Activated gamma-delta T cell treated with anti-CD3 and anti-CD28 coated beads, Interleukin-2, amount 50 U/mL, for 16 hours (primary cell): ENCODE measurements at places on chromosomes 12 and 14.

GRCh38 chr14:75911883-75912282 lies 69.9 kb downstream of the TGFB3 start:
- DNase-seq, result no peak

DNA sequence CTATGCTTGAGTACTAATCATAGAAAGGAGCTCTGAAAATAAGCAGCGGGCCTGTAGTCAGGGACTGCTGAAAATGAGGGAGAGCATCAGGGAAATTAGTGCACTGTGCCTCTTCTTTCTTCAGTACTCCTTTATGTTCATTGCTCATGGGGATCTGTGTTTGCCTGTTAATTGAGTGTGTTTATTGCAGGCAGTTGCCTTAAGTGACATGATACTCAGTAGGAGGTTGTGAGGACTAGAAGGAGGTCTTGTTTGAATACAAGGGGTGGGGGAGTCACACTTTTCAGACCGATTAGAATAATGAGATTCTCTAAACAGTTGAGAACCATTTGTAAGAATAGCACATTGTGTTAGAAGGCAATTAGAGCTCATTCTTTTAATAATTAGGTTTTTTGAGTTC lies 102.6 kb upstream of the SLCO1C1 start:
- DNase-seq, result no peak

DNA sequence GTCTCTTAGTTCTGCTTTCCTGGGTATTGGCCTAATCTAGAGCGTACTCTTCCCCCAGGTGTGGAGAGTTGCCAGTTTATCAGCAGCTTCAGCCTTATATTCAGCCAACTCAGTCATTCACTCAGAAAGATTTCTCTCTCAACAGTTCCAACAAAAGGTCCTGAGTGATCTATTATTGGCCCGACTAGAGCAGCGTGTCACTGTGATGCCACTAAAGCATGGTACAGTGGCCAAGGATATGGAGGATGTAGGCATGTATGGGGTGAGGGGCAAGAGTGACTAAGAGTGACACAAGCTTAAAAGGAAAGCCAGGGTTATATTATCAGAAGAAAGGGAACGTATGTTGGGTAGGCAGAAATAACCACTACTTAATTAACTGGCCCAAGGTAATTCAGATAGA lies 4.8 kb downstream of the NOPCHAP1 start:
- no peak for DNase-seq

DNA sequence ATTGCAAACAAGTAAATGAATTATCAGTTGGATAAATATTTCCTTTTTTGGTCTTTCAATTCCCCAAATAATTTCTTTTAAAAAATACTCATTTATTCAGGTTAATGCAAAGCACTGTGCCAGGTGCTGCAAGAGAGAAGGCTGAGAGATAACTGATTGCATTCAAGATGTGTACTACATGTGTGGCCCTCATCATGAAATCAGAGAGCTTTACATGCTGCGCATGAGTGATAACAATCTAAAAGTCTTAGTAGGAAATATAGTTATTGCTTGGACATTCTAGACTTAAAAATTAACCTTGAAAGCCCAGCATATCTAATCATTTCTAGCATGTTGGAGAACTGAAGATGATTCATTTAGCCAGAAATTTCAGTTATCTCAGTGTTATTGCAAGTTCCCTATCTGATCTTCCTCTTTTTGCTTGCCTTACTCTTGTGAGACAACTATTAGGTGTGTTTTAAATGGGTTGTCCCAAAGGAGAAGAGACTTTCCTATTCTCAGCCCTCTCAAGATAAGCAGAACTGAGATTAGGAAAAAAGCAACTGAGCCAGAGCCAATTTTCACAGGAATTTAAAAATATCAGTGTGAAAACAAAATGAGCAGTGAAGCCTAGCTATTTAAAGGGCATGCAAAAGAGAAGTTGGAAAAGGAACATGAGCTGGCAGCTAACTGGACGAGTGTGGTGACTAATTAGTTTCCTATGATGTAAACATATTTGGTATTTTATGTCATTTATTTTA lies 60.9 kb downstream of the PLEKHA5 start:
- no peak for DNase-seq

GRCh38 chr14:81523016-81523415 lies 10.6 kb downstream of the SEL1L start:
- DNase-seq, result no peak

DNA sequence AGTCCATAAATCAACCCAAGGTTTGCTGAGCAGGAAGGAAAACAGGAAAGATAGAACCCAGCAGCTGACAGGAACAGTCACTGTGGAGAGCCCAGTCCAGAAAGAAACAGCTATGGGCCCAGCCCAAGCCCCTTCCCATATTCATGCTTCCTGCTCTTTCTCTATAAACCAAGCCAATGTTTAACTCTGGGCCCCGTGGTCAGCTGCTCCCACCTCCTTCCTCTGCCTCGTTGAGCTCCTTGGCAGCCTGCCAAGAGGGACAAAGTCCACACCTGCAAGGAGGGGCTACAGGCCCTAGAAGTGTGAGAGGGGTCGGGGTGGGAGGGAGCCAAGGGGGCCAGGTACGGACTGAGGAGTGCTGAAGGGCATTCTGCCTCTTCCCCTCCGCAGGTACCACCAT lies 10.0 kb downstream of the SLC6A13 start:
- no peak for DNase-seq

DNA sequence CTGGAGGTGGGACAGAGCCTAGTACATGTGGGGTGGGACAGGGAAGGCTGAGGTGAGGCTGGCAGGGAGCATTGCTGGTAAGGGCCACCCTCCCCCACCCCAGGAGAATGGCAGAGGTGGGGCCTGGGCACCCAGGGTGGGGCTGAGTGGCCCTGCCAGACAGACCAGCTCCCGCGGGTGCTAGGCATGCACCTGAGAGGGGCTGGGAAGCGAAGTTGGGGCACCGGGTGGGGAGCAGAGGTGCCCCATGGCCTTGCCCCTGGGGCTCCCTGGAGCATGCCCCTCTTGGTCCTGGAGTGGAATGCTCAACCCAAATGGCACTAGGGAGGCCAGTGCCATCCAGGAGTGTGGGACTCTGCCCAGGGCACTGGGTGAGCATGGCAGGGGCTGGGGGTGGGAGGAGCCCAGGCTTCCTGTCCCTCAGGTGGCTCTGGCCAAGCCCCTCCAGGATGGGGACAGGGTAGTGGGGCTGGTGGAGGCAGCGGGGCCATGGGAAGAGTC lies 1.3 kb downstream of the TNFAIP2 start:
- no peak for DNase-seq

DNA sequence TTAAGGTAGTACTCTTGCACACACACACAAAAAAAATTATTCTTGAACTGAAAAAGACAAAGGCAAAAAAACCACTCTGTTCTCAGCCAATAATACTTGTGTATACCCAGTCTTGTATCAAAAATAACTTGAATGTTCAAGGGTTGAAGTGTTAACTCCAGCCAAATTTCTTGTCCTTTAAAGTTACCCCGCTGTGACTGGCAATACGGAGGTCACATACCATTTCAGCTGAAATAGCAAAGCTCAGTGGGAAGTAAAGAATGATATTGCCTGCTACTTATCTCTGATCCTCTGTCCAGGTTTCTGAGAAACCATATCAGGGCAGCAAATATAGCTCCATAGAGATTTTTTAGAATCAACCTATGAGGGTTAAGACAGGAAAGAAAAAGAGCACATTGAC lies 167.4 kb downstream of the C12orf50 start:
- DNase-seq, result no peak

- DNase-seq, result no peak
These were observed 13.1 kb downstream of the C2CD5 start for GRCh38 chr12:22531205-22531604.

DNA sequence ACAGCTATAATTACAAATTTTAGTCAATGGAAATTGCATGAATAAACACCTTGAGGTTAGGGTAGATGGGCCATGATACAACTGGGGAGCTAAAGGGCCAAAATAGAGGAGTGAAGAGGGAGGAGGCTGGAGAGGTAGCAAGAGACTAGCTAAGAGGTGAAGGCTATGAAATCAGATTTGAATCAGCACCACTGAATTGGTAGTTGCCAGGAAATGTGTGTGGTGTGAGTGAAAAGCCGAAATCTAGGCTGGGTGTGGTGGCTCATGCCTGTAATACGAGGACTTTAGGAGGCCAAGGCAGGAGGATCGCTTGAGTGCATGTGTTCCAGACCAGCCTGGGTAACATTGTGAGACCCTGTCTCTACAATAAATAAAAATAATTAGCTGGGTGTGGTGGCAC lies 22.7 kb downstream of the YY1 start:
- DNase-seq, result no peak

GRCh38 chr12:120115692-120116440 lies 687 bp downstream of the RAB35 start:
- DNase-seq, result no peak

DNA sequence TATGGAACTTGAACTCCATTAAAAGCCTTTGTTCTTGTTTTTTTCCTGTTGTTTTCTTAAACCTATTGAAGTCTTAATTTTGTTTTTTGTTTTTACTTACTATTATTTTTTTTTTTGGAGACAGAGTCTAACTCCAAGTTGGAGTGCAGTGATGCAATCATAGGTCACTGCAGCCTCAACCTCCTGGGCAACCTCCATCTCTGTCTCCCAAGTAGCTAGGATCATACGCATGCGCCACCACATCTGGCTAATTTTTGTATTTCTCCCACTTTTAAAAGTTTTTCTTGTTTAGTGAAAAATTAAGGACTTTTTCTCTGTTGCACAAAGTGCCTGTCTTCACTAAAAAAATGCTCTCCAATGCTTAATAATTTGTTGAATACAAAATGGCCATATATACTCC lies 76.2 kb downstream of the SCN8A start:
- DNase-seq, result no peak

DNA sequence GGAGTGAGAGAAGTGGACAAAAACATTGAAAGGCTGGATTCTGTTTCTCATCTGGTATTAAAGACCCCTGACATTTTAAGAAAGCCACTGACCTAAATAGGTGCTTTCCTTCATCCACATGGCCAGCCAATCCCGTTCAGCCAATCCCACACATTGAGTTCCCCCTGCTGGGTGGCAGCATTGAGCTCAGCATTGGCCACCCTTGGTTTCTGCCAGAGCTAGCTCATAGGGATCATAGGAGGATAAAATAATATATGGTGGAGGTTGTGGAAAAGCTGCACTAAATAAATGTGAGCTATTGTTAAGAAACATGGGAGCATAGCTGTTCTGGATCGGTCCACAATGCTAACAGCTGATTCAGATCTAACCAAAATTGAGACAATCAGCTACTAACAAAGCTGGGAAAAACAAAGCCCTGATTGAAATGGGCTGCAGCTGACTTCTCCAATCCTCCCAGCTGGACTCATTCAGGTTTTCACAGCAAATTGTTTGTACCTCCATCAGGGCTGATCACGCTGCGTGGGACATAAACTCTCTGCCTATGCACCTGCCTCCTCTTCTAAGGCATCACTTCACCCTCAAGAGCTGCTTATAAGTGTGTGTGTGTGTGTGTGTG lies 256.5 kb downstream of the EMP1 start:
- DNase-seq, result no peak

- no peak for DNase-seq
These were observed 107.0 kb upstream of the PTHLH start for GRCh38 chr12:28079539-28079938.

DNA sequence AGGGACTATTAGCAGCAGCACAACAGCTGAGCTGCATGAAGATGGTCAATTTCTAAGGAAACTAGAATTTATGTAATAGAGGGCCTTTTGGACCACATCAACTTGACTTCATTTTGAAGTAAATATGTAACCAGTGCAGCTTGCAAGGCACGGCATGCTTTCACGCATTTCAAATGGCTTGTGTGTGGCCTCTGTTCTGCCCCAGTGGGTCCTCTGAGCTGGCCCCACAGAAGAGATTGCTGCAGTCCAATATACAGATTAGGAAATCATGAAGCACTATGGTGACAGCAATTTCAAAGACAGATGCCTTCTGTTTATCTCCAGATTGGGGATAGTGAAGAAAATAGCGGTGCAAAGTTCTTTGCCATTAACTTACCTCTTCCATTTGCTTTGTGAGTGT lies 101.4 kb downstream of the PDZRN4 start:
- no peak for DNase-seq

- DNase-seq, result no peak
These were observed 14.0 kb upstream of the DPF3 start for GRCh38 chr14:72907886-72908285.

- no peak for DNase-seq
These were observed 203.8 kb downstream of the RASSF9 start for GRCh38 chr12:85632390-85632789.

DNA sequence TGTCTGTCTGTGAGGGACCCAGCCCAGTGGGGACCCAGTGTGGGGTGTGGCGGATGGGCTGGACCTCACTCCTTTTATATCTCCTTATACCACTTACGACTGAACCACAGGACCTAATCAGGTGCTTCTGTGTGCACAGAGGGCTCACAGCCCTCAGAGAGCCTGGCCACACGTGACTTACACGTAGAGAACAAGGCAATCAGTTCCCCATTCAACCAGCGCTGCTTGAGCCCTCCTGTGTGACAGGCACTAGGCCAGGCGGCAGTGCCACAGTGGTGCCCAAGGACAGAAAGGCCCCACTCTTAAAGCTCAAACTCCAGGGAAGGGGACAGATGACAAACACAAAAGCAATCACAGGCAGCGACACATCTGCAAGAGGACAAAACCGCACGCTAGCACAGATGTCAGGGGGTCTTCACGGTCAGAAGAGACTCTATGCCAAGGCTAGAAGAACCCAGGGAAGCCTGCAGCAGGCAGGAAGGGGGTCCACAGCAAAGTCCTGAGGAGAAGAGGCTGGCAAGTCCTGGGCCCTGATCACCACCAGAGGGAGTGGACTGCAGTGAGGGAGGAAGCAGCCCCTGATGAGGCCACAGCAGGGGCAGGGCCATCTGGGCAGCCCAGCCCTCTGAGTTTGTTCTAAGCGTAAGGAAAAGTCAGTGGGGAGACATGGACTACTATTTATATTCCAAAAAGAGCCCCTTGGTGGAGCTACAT lies 39.3 kb downstream of the SETD3 start:
- DNase-seq, result no peak

DNA sequence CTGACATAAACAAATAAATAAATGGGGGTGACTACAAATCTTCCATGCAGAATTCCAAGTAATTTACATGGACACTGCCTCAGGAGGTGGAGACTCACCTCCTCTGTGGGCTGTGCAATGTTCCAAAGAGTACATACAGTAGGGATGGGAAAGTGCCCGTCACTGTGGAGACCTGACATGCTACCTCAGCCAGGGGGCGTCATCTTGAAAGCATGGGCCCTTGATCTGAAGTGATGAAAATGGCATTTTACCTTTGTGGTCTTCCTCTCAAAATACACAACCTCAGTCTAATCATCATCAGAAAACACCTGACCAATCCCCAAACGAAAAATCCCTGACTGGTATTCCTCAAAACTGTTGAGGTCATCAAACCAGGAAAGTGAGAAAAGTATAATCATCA lies 48.4 kb downstream of the ANAPC7 start:
- no peak for DNase-seq

GRCh38 chr12:92722897-92723296 lies 20.1 kb downstream of the PLEKHG7 start:
- no peak for DNase-seq

- DNase-seq, result no peak
These were observed 3.9 kb upstream of the FGF23 start for GRCh38 chr12:4383304-4383865.

GRCh38 chr14:69231486-69231885 lies 28.5 kb upstream of the GALNT16 start:
- no peak for DNase-seq
